ENCODE measurements at places on chromosomes 5 and 9.

GRCh38 chr5:79990598-79991507, at the start of gene MTX3:
Gene MTX3 (minus strand): TSS chr5:79991262. CDS start chr5:79991238, 24 bp downstream.
- DNase-seq, result peak; percentile 73

- no peak for DNase-seq
Measured at GRCh38 chr5:57887851-57888621, 405.4 kb upstream of the ACTBL2 start.

GRCh38 chr5:180869587-180869986, 8.5 kb upstream of the ZFP62 start:
- no peak for DNase-seq

- no peak for DNase-seq
Measured at GRCh38 chr5:43497311-43498104, 13.8 kb upstream of the TMEM267 start.

- no peak for DNase-seq
Measured at GRCh38 chr5:43773478-43773844, 170.5 kb downstream of the NNT start.

DNA sequence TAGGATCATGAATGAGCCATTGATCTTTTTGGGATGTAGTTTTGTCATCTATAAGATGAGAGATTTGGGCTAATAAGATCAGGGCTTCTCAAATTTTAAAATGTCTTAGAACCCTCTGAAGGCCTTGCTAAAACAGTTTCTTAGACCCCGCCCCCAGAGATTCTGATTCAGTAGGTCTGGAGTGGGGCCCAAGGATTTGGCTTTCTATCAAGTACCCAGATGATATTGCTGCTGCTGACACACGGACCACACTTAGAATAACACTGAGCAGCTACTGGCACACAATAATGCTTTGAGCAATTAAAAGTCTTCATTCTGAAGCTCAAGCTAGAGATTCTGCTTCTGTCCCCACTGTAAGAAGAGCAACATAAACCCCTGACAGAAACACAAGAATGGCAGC, 216.7 kb downstream of the SMARCA2 start:
- no peak for DNase-seq

DNA sequence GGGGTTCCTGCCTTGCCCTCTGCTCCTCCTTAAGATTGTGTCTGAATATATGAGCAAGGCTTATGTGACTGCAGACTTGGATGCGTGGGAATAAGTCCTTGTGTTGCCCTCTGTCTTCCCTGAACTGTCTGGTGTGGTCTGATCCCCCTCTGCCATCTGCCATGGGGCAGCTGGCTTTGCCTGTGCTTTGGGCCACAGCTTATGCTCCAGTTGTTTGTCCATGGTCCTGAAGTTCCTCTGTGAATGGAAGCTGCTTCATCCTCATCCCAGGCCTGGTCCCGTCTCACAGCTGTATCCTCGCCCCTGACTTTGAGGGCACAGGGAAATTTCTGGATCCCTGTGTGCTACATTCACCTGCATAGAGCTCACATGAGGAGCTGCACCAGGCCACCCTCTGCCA, 14.7 kb downstream of the IL31RA start:
- no peak for DNase-seq

DNA sequence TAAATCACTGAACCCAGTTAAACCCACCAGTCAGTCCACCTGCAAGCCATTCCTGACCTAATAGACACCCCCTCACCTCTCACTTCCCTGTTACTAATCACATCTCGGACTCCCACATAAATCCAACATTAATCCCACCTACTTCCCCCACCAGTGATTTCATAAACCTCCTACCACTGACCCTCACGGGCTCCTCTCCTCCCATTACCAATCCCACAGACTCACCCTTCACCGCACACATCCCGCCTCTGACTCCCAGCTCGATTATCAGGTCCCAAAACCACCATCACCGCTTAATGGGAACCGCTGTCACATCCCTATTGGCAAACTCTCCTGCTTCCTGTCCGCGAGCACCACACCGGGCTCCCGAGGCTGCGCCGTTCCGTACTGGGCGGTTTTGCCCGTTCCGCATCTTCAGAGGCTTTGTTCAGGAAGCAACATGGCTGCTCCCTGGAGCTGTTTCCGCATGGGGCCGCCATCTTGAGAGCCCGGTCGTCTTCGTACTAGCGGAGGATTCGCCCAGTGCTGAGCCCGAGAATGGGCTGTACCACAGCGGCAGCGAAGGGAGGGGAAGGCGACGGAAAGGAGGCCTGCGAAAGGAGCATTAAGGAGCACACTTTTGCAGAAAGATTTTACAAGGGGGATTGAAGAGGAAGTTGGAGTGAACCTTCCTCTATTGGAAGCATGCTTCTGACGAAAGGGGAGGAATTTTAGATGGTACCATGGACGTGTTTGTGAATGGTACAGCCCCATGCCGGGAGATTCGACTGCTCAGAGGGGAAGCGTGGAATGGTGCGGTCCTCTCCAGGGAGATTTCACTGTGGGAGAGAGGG, at the start of gene ZNF300:
Gene ZNF300, minus strand, starts transcription at position 502 of the 833 bp plus-strand sequence. CDS start 1,825 bp downstream, outside the sequence.
- peak; percentile 4 for DNase-seq

DNA sequence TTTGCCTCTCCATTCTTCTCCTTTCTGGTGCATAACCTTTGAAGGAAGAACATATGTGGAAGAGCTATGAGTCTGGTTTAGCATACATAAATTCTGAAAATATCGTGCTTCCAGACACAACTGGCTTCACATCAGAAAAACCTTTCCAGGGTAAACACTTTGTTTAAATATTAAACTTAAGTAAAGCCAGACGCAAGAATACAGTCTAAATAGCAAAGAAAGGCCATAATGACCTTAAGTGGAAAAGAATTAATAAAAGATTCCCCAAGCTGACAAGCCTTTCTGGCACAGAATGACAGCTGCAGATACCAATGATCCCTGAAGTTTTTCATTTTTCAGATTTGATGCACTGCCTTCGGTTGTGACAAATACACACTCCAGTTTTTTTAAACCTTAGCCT, 13.5 kb upstream of the TSSK1B start:
- no peak for DNase-seq

DNA sequence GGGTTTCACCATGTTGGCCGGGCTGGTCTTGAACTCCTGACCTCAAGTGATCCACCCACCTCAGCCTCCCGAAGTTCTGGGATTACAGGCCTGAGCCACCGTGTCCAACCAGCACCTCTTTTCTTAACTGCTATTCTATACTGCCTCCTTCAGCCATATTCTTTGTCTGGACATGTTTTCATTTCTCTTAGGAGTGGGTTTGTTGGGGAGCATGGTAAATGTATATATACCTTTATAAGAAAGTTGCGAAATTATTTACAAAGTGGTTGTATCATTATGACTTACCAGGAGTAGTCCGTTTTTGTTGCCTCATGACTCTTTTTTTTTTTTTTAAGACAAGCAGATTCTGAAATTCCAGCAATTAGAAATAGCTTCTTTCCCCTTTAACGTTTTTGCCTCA, 38.7 kb downstream of the CDC42SE2 start:
- no peak for DNase-seq

DNA sequence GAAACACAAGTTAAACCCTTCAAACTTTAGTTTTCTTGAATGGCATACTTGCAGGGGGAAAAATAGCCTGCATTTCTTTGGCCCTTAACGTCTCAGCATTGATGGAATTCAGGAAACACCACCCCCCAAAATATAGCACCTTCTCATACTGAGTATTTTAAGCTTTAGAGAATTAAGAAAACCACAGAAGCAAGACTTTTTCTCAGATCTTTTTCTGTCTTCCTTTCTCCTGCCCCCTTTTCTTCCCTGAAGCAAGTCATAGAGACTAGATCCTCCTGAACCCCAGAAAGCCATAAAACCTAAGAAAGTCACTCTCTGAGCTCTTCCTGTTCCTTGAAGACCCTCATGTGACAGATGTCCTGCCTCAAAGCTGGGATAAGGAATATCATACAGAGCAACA, 1069.9 kb downstream of the EFNA5 start:
- no peak for DNase-seq

- no peak for DNase-seq
Measured at GRCh38 chr5:61301341-61302199, 30.5 kb upstream of the ZSWIM6 start.

DNA sequence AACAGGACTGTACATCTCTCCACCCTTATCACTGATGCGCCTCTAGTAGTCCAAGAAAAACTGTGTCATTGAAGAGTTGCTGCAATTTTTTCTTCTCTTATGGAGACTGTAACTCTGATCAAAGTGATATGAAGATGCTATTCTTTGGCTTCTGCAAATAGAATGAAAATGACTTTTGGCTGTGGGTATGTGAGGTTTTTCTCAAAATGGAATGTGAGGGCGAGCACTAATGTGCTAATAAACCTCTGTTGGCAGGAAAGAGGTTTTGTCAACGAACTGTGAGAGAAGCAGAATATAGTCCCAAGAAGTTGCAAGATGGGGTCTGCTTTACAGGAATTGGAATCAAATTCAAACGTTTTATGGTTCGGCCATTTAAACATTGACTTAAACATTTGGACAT, 252.0 kb upstream of the GAS1 start:
- DNase-seq, result no peak

DNA sequence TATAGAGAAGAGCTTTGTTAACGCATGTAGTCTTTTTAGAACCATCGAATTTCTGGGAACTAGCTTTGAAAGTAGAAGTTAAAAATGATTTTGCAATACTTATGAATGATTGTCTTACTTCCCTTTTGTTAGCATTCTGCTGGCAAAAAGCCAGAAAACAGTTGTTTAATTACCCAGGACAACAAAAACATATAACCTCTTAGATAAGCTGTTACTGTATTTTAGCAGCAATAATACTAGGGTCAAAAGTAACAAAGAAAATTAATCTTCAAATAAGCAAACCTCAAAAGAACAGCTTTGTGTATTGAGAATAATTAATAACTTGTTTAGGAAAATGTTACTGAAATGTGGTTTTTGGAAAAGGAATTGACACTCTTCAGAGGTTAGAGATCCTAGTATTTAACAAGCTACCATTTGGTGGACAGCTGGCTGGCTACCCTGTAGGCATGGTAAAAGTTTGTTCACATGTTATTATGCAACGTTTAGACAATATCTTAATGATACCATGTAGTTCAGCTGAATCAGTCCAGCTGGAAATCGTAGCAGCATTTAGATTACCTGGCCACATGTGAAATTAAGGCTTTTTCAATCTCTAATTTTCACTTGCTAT, 3.8 kb downstream of the FGF10 start:
- no peak for DNase-seq

DNA sequence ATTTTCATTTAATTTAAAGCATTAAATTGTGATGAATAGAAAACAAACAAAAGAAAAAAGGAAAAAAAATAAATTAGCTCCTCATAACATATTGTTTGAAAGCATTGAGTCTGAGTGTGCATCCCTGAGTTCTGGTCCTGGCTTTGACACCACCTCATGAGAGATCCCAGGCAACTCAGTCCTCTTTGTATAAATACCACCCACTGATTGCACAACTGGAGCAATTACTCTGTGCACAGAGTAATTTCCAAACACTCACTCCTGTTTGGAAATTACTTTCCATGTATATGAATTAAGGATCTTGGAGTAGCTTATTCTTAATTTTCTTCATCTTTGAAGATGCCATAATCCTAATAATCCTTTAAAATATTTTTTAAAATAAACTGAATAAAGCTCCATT, 59.4 kb upstream of the C5orf46 start:
- no peak for DNase-seq

DNA sequence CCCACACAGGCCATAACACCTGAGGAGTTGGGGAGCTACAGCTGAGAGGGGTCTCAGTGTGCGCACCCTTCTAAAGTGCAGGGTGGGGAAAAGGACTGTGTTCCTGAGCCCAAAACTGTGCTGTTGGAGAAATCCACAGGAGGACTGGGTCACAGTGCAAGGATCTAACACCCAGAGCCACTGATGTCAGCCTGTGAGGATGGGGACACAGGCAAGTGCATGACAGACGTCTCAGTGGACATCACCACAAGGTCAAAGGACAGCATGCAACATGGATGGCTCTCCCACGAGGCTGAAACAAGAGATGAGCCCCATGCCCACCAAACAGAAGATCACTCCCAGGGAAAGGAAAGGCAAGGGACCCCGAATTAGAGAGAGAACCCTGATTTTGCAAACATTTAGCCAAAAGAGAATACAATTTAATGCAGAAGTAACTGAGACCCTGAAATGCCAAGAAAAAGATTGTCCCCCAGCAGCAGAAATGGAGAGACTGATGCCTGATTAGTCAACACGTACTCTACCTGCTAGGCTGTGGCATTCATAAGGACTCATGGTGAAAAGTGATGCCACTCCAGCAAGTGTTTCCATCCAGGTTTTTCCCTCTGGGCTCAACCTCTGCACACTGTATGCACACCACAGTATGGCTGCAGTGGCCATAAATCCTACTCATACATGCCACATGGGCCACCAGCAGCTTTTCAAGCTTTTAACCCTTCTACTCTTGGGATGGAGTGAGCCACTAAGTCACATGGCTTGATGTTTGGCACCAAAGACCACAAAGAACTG, 14.2 kb downstream of the KLF9 start:
- no peak for DNase-seq

GRCh38 chr9:12764150-12764549, 10.7 kb upstream of the LURAP1L start:
- DNase-seq, result no peak

GRCh38 chr5:7464182-7464581, 68.2 kb downstream of the ADCY2 start:
- DNase-seq, result no peak

DNA sequence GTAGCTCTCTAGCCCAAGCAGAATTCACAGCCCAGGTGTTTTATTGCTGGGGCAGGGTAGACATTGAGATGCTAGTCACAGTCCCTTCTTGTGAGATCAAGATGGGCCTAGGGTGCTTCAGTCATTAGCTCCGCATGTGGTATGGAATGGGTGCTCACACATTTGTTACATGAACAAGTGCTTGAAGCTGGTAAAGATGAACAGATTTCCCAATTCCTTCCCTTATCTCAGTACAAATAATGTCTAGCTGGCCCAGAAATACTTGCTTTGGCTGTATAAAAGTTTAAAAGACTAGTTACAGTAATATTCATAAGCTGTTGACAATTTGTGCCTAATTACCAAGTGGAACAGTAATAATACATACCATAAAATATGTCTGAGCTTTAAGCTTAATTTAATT, 143.4 kb upstream of the DHFR start:
- no peak for DNase-seq

DNA sequence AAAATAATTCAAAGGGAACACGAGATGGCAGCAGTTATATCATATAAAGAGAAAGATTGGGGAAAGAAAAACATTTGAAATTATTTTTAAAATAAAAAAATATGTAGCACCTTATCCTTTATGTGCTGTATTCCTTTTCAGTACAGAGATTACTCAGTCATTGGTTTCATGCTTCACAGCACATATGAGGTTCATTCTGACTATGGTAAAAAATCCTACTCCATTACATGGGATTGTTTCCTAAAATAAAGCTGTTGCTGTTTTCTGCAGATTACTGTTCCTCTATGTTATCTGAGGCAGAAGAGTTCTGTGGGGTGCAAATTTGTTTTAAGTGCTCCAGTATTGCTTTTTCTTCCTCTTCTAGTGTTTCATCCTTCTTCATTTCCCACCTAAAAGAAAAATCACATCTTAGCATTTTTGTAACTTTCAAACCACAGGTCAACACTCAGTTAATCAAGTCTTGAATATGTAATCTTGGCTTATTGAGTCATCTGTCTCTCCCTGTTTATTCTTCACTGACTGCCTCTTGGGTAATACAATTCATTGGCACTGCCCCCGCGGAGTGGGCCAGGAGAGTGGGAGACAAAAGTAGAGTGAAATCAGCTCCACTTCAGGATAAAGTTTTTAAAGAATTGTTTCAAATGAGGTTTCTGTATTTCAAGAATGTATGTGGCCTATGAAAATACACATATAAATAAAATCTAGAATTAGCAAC, 412.5 kb upstream of the POU5F2 start:
- no peak for DNase-seq

All from stimulated activated CD8-positive, alpha-beta memory T cell treated with anti-CD3 and anti-CD28 coated beads, Interleukin-15, amount 100 ng/mL, for 24 hours (primary cell).